Activated T-cell treated with anti-CD3 and anti-CD28 coated beads, Interleukin-2, amount 50 U/mL, for 72 hours (primary cell): ENCODE measurements at places on chromosomes 6 and 20. TPM values are rescaled to one million over a fixed set of nuclear protein-coding genes. Genes with fewer than 3 reads are reported as not detected.

The HLA-DRB1 gene
- total RNA-seq = 15.1 TPM

The RPS6KA2 gene
- total RNA-seq = 28.1 TPM

The MEI4 gene
- not detected for total RNA-seq

- no peak for DNase-seq
These were observed 2.3 kb downstream of the SLPI start for GRCh38 chr20:45251884-45252560.

- no peak for DNase-seq
These were observed 764.8 kb upstream of the ADGRB3 start for GRCh38 chr6:67870321-67870720.

- DNase-seq = no peak
These were observed 14.5 kb downstream of the OR2B2 start for GRCh38 chr6:27897580-27898206.

- DNase-seq = no peak
These were observed 268.9 kb downstream of the CDH4 start for GRCh38 chr20:61520893-61521460.

DNA sequence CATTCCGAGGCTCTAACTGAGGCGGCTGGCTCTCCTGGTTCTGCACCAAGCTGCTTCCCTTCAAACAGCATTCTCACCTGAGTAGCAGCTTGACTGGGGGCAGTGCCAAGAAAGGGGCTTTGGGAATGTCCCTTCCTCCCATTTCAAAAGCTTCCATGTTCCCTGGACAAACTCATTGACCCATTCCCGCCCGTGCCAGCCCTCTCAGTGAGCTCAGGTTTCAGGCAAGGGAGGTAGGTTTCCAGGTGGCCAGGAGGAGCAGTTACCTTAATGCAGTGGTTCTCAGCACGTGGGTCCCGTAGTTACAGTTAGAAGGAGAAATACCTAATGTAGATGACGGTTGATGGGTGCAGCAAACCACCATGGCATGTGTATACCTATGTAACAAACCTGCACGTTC, 135.2 kb downstream of the ELOVL4 start:
- no peak for DNase-seq

GRCh38 chr6:31575335-31575901, at the start of gene TNF:
TNF (plus strand) TSS chr6:31575565; CDS start chr6:31575742, 177 bp downstream.
- DNase-seq = peak; percentile 78

DNA sequence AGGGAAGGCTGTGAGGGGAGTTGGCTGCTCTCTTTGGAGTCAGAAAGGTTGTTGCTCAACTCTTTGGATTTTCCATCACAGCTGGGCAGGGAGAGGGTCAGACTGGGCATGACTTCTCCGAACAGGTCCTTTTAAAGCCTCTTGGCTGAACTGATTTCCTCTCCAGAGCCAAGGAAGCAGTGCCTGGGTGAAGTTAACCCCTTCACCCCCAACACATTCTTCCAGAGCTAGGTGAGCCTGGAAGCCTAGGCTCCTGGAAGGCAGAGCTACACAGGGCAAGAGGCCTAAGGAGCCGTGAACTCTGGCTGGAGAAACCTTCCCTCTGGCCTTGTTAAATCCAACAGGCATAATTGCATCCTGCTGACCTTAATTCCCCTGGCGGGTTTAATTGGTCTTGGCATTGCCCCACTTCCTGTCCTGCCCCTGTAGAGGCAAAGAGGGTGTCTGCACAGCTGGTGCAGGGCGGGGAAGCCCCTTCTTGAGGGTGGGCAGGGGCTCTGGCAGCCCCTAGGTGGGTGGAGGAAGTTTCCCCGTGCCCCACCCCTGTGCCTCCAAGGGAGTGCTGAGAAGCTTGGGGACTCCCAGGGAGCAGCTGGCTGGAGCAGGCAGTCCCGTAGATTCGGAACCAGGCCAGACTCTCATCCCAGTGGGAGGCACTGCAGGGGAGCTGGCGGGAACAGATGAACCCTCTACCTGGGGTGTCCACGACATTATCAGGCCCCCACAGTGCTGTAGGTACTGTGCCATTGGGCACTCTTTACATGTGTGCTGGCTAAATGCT, 3.6 kb upstream of the MYLK2 start:
- no peak for DNase-seq
